ENCODE measurements at places on chromosomes 5 and 9.

- no peak for DNase-seq
Observed at GRCh38 chr5:126808521-126808988, 31.6 kb downstream of the LMNB1 start.

DNA sequence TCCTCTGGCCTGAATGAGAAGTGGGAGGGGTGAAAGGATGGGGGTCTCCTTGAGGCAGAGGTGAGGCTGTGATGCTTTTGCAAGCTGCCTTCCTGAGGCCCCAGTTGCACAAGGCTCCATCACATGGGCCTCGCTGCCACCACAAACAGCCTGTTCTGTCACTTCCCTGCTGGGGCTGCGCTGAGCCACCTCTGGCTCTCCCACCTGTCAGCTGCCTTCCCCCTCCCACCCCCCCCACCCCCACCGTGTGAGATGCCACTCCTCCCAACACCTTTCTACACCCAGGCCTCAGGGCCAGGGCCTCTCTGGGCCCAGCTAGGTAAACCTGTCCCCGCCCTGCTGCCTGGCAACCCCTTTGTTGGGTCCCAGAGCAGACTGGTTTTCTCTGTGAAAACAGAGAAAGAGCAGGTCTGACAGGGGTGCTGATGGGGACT is 4.5 kb upstream of the PDLIM4 start:
- peak; percentile 51 for DNase-seq

GRCh38 chr9:20219437-20219836 is 402.9 kb downstream of the MLLT3 start:
- DNase-seq: no peak

DNA sequence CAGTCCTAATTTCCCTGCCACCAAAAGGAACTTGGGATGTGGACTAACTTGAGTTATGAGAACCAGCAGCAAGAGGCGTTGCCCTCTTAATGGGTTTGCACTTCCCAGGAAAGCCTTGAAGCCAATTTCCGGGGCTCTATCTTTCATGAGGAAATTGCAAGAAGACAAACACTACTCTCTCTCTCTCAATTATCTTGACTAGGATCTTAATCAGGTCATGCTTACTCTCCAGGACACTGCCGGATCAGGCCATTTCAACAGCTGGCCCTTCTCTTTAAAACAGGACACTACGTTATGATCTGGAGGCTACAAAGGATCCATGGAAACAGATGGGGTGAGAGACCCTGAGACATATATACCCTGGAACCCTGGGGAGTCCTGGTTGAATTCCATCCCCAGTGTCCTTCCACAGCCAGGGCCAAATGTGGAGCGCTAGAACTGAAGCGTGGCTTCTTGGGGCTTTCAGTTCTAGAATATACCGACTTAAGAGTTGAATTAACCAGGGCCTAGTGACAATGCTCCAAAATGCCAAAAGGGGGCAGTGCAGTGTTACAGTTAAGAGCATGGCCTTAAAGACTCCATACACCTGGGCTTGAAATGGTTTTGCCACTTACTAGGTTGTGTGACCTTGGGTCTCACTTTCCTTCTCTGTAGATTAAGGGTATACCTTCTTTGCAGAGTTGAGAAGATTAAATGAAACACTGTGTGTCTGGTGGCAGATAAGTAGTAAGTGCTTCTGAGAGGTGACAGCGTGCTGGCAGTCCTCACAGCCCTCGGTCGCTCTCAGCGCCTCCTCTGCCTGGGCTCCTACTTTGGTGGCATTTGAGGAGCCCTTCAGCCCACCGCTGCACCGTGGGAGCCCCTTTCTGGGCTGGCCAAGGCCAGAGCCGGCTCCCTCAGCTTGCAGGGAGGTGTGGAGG is 21.1 kb downstream of the FAM219A start:
- DNase-seq: no peak

Data from RWPE2 (cell line).